Stimulated activated CD8-positive, alpha-beta memory T cell treated with anti-CD3 and anti-CD28 coated beads, Interleukin-7, amount 100 ng/mL, for 24 hours (primary cell): ENCODE measurements at places on chromosomes 1 and 21.

GRCh38 chr1:213619026-213619425 is 368.7 kb upstream of the PROX1 start:
- DNase-seq, result no peak

GRCh38 chr1:26278303-26278702 is 1.6 kb upstream of the SH3BGRL3 start:
- no peak for DNase-seq

- no peak for DNase-seq
Measured at GRCh38 chr1:153818876-153819275, 43.7 kb downstream of the SLC27A3 start.

DNA sequence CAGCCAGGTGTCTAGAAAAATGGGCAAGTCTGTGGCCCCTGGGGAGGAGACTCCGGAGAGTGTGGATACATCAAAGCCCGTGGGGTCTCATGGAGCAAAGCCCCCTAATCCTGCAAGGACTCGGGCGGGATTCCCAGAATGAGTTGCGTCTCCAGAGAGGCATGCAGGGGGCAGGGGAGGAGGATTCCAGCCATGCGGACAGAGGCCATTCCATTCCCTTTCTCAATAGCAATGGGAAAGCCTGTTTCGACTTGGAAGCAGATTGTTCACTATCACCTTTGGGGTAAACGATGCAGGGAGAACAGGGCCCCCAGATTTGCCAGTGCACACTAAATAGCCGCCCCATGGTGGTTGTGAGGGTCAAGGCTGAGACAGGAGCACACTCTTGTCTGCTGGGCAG is 15.4 kb upstream of the PRDM15 start:
- DNase-seq, result no peak

- DNase-seq, result no peak
Measured at GRCh38 chr1:6272868-6273267, 12.0 kb upstream of the GPR153 start.

DNA sequence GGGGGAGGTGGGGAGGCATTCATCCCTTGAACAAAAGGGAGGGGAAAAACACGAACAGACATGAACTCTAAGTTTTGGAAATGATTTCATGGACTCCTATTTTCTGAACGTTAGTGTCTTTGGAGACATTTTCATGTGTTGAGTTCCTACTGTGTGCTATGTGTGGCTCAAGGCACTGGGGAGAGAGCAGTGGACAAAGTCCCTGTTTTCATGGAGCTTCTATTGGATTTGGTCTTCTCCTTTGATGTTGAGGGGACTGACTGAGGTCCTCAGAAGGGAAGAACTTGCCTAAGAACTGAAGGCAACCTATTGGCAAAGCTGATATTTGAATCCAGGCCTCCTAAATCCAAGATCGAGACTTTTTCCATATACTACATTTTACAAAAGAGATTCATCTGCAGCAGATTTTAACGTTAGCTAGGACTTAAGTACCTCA is 30.4 kb downstream of the JUN start:
- DNase-seq, result no peak

DNA sequence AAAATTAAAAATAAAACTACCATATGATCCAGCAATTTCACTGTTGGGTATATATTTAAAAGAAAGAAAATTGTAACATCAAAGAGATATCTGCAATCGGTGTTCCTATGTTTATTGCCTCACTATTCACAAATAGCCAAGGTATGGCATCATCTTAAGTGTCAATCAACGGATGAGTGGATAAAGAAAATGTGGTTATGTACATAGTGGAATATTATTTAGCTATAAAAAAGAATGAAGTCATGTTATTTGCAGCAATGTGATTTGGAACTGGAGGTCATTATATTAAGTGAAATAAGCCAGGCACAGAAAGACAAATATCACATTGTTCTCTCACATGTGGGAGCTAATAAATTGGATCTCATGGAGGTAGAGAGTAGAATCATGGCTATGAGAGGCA is 76.3 kb downstream of the RD3 start:
- no peak for DNase-seq

DNA sequence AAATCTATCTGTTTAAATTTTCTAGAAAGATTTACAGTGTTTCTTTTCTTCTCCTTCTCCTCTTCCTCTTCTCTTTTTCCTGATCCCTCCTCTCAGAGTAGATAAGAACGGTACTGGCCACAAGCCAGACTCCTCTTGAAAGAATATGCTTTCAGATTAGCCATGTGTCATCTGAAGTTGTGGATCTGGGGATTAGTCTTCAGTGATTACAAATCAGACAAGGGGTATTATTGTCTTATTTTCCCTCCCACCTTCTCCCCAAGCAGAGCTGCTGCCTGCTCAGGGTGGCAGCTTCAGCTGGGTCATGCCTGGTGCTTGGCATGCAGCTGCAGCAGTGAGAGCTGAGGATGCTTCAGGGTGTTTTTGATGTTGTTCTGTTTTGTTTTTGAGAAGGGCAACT is 42.7 kb downstream of the SGIP1 start:
- DNase-seq, result no peak

DNA sequence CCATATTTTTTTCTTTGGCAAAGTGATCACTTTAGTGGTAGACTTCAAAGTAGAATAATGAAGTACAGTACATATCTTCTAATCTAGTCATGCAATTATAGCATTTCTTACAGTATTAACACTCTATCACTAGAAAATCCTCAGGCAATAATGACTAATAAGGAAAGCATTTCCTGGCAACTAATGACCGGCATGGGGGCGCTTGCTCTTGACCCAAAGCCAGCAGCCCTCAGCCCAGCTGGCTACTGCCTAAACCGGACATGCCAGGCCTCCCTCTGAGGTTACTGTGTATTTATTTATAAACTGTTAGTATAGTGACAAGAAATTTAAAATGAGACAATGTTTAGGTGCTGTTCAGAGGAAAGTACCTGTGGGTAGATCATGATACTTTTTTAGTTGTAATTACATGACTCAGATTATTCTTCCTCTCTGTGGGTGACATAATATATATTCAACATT is 633.8 kb downstream of the PTPRC start:
- no peak for DNase-seq

GRCh38 chr1:172554915-172555314 is 22.0 kb downstream of the SUCO start:
- no peak for DNase-seq

- DNase-seq, result no peak
Measured at GRCh38 chr1:209839875-209840546, 12.2 kb downstream of the UTP25 start.

DNA sequence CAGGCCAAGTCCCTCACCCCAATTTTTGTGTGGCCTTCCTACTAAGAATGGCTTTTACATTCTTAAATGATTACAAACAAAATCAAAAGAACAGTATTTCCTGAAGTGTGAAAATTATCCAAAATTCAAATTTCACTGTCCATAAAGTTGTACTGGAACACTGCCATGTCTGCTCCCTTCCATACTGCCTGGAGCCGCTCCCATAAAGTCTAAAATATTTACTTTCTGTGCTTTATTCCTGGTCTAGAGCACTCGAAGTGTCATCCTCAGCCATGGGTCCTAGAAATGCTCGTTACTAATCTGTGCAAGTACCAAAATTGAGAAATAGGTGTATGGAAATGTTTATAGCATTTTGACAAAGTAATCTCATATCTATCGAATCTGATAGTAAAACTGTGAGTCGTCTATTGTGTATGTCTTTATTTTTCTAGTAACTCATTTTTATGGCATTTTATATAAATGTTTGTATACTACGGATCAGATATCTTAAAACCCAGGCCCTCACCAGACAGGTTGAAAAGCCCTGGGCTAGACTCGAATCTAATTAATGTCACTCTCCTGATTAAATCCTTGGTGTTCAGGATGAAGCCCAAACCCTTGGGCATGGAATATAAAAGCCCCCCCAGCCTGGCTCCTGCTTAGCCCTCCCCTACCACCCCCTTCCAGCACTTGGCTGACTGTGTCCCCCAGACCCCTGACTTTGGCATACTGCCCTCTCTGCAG is 4.9 kb downstream of the LBR start:
- no peak for DNase-seq

GRCh38 chr1:205569411-205570172 is 62.2 kb downstream of the ELK4 start:
- DNase-seq, result no peak

- no peak for DNase-seq
Measured at GRCh38 chr1:51328926-51329325, 1.4 kb downstream of the TTC39A start.

DNA sequence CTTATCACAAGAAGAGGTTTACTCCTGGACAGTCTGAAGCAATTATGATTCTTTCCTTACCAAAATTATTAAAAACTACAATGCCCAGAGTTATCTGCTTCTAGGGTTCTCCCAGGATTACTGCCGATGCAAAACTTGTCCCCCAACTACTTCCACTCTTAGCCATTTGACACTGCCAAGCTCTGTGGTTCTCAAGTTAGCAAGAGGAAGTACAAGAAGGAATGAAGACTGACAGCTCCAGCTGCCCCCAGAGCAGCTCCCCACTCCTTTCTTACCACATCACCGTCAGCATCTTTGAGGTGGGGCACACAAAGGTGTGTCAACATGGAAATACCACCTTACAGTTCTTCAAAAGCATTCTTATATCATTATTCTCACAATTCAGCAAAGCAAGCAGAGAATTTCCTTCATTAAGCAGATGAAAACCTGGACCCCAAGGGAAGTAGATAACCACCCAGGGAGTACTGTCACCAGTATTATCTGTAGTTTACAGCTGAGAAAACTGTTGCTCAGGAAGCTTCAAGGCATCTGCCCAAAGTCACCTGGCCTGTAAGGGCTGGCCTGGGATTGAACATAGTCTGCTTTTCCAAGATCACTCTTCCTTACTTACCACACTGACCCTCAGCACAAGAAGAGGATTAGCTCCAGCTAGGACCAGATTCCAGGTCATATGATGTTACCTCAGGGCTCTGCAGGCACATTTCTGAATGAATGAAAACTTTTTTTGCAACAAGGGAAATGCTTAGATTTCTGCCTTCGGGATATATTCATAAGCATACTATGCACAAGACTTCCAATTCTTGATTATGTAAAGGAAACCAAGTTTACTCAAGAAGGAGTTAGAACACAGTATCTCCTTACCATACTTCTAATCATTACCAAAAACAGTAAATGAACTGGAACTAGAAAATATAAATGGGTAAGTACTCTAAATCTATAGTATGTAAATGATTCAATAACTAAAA is 9.3 kb downstream of the PSMG1 start:
- DNase-seq, result no peak

- DNase-seq, result no peak
Measured at GRCh38 chr1:205009670-205010069, 33.3 kb upstream of the CNTN2 start.

- no peak for DNase-seq
Measured at GRCh38 chr1:157115851-157116736, 16.5 kb upstream of the ETV3L start.

- no peak for DNase-seq
Measured at GRCh38 chr1:243420946-243421685, 165.3 kb downstream of the SDCCAG8 start.

DNA sequence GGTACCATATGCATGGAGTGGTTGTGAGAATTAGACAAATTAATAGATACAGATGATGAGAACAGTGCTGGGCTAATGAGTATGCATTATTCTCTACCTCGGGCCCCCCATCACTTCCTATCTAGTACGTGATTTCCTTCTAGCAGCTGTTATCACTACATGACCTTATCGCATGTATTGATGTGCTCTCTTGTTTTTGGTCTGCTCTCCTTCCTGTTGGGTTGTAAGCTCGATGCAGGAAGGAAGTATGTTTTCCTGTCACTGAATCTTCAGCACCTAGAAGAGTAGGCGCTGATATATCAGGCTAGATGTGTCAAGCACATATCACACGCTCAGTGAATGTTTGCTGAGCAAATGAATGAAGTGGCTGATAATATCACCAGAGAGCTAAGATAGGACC is 43.9 kb upstream of the IFNAR2 start:
- no peak for DNase-seq

- DNase-seq, result no peak
Measured at GRCh38 chr1:154193821-154194220, 1.9 kb upstream of the TPM3 start.

- DNase-seq, result no peak
Measured at GRCh38 chr1:11707621-11708276, 16.2 kb downstream of the DRAXIN start.

DNA sequence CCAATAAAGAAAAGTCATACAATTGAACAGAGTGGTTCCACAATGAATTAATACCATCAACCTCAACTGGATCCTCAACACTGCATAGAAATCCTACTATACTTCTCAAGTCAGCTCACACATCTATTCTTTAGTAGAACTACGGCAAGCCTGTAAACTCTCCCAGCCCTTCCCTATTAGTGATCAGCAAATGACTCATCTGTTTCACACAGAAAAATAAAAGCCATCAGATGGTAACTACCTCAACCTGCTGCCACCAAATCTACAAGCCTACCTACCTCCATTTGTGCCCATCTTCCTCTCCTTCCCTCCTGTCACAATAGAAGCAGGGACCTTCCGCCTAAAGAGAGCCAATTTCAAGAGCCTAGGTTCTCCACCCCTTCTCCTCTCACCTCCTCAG is 63.6 kb downstream of the DMAP1 start:
- DNase-seq, result no peak

GRCh38 chr21:44847261-44848056 is 26.0 kb downstream of the PTTG1IP start:
- DNase-seq, result no peak

GRCh38 chr1:240093120-240093961 is 1.7 kb downstream of the FMN2 start:
- no peak for DNase-seq

GRCh38 chr21:33371366-33371765 is 31.8 kb upstream of the IFNGR2 start:
- DNase-seq, result no peak

DNA sequence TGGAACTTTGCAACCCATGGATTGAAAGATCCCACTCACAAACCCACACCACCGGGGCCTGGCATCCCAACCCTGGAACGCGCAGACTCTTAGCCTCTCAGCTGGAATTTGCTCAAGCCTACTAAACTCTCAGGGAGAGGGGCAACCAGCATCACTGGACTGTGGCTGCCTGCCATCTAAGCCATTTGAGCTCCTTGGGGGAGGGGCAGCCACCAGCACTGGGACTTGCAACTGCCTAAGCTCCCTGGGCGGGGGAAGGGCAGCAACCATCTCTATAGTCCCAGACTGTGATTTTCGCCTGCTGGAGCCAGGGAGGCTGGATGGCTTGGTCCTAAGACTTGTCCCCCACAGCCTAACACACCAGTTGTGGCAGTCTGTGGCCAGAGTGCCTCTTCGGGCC is 122.3 kb downstream of the SNX7 start:
- DNase-seq, result no peak

- no peak for DNase-seq
Measured at GRCh38 chr1:147717051-147717705, 43.2 kb downstream of the GJA5 start.

- no peak for DNase-seq
Measured at GRCh38 chr1:178284058-178284457, 190.2 kb downstream of the RASAL2 start.

DNA sequence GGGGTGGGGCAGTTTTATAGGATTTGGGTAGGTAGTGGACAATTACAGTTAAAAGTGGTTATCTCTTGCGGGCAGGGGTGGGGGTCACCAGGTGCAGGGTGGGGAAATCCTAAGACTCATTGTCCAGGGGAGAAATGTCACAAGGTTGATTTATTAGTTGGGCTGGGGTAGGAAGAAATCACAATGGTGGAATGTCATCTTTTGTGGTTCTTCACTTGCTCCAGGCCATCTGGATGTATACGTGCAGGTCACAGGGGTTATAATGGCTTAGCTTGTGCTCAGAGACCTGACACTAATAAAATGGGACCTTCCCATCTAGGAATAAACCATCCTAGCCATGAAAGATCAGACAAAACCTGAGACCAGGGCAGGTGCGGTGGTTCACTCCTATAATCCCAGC is 11.5 kb downstream of the TEX46 start:
- no peak for DNase-seq
